ENCODE measurements at places on chromosomes 2 and 18.

DNA sequence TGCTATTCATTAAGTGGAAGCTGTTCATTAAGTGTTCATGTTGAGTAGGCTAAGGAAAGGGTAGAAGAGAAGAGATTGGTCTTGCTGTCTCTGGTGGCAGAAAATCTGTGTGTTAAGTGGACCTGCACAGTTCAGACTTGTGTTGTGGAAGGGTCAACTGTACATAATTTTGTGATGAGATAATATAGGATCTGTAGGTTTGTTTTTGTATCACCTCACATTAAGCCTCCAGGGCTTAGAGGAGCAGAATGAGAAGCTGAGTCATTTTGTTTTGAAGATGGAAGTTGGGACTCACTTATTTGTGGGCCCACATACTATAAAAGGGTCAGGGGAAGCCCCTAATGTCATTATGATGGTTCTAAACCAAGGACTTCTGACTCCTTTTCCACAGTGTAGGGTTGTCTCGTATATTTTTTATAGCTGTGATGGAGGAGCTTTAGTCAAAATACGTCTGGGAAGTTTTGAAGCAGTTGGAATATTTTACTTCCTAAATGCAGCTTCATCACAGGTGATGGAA lies 18.2 kb downstream of the PMS1 start:
- no peak for DNase-seq

DNA sequence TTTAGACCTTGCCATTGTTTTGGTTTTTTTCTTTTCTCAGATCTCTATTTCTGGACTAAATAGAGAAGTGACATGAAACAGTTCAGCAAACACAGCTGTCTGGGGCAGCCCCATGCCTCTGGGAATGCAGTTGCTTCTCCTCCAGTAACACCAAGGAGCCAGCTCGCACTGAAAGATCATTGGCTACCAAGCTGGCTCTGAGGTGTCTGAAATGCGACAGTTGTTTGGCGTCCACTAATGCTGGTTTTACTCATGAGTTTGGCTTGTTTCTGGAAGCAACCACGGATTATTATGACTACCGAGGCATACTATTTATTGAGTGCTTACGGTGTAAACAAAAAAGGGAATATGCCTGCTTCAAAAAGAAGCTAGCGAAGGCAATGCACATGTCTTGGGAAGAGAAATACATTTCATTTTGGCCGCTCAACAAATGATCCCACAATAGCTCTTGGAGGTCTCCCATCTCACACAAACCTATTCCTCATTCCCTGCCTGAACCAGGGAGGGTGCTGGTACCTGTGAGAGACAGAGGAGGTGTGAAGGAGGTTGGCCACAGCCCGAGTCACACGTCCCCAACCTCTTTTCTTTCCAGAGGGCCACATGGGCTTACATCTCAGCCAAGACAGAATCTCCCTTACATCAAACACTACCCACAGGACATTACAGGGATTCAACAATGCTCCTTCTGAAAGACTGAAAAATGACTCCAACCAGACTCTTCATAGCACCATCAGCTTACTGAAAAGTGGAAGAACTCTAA lies 37.5 kb upstream of the NEB start:
- peak; percentile 92 for DNase-seq

GRCh38 chr2:20594048-20594750 lies 56.7 kb downstream of the HS1BP3 start:
- no peak for DNase-seq

DNA sequence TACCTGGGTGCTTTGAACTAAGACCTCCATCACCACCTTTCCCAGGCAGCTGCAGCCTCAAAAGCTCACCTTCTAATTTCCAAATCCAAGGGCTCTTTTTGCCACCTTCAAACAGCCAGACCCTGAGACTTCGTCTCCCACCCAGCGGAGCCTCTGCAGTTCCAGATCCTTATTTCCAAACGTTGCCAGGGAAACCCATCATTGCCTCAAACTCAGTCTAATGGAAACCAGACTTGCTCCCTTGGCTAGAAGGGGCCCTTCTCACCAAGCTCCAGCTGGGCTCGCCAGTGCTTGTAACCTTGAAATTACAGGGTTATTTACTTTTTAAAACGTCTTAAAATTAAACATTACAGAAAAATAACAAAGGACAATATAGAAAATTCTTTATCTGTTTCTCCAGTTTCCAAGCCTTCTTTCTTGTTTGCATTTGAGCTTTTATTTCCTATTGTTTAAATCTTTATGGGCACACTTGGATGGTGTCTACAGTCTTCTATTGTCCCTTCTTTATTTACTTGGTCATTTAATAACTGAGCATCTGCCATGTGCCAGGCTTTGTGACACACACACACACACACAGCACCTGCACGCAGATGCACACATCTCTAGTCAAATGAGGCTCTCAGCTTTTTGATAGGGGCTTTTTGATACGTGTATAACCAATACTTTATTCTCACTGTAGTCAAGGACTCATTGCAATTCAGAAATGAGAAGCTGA lies 36.1 kb downstream of the TRPM8 start:
- no peak for DNase-seq

DNA sequence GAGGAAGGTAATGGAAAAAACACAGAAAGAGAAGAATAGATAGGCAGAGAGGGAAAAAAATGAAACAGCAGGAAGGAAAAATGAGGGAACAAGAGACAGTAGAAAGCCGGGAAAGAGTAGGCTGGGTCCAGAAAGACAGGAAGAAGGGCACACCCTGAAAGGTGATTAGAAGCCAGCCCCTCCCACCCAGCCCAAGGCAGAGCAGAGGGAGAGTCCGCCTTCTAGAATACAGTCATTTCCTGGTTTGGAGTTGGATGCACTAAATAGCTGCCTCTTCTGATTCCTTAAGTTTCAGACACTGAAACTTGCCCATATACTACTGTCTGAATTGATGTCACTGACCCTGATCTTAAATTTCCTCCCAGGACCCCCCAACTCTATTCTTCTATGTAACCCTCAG lies 17.9 kb upstream of the DSG3 start:
- DNase-seq, result no peak

- DNase-seq, result no peak
Observed at GRCh38 chr2:74538881-74539339, 9.2 kb downstream of the HTRA2 start.

DNA sequence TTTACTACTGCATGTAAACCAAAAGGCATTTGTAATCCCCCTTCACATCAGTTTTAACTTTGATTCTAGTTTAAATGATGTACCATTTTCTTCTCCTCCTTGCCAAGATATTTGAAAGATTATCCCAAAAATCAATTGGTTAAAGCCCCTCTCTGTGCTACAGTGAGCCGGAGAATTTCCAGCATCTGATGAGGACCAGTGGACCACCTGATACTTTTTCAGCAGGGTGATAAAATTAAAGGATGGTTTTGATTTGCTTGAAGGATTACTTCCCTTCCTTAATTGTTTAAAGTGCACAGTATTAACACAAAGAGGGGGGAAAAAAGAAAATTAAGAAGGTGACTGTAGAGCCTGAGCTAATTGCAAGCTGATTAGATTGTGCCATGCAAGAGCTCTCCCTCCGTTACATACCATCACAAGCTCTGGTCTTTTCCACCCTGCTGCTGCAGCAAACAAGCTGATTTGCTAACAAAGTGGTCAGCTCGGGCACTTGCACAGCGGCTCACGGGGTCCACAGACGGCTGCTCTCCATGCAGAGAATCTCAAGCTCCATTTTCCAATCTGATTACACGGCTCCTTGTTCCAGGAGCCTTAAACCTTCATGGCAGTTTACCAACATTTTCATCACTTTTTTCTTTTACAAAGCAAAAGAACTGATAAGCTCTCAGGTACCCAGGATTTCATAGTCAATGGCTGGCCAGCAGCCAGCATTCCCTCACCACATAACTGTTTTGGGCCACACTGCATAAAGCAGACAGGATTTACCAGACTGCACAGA lies 22.1 kb downstream of the FIGN start:
- no peak for DNase-seq

DNA sequence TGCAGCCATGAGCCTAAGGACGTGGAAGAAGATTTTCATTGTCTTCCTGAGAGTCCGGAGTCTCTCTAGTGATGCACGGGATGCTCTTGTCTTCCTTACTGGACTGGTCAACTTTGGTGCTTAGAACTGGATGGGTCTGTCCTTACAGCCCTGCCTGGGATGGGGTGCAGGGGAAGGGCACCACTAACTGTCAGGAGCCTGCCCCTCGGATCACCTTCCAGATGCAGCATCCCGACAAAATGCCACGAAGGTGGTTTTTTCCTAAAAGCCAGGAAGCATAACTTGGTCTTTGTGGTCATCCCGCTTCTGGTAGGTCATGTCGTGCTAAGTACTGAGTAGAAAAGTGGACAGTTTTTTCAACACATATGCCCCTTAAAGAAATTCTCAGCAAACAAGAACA lies 207.4 kb upstream of the TWIST2 start:
- no peak for DNase-seq

DNA sequence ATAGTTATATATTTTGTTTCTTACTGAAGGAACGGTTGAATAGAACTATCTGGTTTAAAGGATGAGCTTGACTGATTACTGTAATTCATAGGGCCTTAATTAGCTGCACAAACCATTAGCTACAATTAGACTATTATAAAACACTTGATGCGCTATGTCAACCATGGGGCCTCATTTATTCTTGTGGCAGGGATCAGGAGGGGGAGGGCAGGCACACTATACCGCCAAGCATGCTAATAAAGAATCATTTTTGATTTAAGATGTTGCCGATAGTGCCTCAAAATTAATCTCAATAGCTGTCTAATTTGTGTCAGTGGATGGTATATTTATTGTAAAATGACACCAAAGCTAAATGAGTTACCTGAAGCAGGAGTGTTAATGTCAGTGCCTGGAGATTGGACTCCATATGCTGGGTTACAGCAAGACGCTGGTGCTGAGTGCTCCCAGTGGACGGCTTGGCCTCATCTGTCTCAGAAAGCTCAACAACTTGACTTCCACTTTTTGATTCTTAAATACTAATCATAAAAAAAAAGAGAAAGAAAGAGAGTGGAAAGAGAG lies 1007.0 kb upstream of the CELF4 start:
- DNase-seq, result no peak
